COR-L47 (cell line): ENCODE measurements at places on chromosomes 4 and X.

DNA sequence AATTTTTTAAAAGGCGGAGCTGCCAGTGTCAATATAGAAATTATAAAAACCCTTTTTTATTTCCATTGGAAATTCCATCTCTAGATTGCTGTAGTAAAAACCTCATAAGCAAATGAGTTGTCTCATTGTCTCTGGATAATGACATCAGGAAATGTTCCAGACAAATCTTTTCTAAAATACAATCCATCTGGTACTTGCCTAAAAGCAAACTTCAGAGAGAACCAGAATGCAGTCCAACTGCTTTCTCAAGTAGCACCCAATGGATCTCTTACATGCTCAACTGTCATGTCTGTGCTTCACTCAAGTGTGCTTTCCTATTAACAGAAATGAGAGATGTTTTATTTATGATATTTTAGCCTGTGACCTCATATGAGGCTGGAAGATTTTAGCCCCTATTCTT, 399.6 kb upstream of the NDST3 start:
- DNase-seq, result no peak

DNA sequence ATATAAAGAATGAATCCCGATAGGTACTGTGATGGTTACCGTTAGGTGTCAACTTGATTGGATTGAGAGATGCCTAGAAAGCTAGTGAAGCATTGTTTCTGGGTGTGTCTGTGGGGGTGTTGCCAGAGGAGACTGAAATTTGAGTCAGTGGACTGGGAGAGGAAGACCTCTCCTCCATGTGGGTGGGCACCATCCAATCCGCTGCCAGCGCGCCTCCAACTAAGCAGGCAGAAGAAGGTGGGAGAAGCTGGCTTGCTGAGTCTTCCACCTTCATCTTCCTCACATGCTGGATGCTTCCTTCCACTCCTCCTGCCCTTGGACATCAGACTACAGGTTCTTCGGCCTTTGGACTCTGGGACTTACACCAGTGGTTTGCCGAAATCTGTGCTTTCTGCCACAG, 40.1 kb downstream of the WFS1 start:
- no peak for DNase-seq

- no peak for DNase-seq
Observed at GRCh38 chrX:22634751-22635150, 362.0 kb downstream of the CBLL2 start.

DNA sequence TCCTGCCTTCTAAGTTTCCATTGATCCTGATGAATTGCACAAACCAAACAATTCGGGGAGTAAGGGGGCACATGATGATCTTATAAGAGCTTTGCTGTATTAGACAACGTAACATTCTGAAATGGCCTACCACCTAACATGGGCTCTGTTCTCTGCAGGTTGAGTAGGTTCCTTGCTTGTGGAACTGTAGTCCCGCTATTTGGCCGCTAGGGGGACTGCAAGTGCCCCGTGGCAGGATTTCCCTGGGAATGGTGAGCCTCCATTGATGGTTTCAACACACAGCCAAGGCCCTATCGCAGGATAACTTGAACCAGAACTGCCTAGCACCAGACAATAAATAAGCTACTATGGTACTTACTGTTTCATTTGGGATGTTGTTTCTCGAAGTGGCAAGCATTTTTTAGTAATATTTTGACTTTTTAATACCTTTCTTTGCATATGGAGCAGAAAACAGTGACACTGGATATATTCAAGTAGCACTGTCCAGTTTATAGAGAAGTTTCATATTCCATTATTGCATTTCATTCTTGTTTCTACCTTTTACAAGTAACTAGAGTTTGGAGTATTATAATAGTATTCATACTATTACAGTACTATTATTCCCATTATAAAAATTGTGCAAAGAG, 11.9 kb downstream of the AR start:
- no peak for DNase-seq

- DNase-seq, result no peak
Observed at GRCh38 chr4:143185253-143186107, 763 bp downstream of the USP38 start.

GRCh38 chr4:183306811-183307210, 13.3 kb downstream of the CLDN22 start:
- no peak for DNase-seq

DNA sequence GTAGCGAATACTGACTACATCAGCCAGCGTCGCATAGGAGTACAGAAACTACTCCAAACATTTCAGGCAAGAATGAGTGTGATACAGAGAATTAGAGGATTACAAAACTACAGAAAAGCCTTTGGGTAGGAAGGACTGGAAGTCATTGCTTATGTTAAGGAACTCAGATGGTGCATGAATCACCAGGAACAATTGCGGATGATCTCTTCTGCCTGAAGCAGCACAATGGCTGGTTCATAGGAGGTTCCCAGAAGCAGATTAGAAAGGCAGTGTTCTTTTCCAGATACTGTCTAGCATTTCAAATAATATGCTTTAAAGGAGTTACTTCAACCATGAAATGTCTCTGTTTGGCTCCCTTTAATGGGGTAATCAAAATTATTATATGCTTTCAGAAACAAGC, 42.5 kb upstream of the MAP9 start:
- no peak for DNase-seq

DNA sequence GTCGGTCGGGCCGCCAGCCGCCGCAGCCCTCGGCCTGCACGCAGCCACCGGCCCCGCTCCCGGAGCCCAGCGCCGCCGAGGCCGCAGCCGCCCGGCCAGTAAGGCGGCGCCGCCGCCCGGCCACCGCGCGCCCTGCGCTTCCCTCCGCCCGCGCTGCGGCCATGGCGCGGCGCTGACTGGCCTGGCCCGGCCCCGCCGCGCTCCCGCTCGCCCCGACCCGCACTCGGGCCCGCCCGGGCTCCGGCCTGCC, 213 bp downstream of the NFKB1 start:
- DNase-seq, result no peak

DNA sequence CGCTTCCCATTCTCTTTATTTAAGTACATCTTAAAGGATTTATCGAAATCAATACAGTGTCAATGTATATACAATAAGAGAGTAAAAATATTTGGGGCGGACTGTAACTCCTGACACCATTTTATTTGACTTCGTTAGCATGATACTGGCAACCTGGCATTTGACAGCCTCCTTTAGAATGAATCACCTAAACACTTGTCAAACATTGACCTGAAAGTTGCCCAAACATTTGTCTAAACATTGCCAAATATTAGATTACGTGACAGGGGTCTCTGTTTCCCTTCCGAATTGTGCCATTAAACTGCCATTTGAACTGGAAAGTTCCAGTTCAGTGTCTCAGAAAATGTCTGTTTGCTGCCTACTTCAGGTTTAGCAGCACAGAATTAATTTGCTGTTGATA, 20.8 kb upstream of the FAM9A start:
- DNase-seq, result no peak

GRCh38 chr4:118281611-118282442, 71.0 kb downstream of the PRSS12 start:
- DNase-seq, result no peak

DNA sequence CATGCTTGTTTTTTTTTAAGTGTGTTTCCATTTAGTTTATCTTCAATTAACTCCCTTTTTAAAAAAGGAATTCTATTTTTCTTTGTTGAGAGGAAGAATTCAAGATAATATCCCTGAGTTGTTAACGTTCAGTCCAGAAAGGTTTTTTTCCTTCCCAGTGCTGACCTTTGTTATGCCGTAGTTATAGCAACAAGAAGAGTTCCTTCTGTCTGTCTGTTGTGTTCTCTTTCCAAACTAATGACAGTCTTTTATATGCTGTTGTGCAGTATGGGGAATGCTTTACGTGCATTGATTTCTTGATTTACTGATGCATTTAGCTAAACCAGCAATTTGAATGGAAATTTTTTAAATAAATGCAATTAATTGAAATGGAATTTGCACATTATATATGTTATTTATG, 6.6 kb upstream of the CXXC4 start:
- no peak for DNase-seq

GRCh38 chrX:31266203-31267076, 194.6 kb upstream of the FTHL17 start:
- DNase-seq, result peak; percentile 32

DNA sequence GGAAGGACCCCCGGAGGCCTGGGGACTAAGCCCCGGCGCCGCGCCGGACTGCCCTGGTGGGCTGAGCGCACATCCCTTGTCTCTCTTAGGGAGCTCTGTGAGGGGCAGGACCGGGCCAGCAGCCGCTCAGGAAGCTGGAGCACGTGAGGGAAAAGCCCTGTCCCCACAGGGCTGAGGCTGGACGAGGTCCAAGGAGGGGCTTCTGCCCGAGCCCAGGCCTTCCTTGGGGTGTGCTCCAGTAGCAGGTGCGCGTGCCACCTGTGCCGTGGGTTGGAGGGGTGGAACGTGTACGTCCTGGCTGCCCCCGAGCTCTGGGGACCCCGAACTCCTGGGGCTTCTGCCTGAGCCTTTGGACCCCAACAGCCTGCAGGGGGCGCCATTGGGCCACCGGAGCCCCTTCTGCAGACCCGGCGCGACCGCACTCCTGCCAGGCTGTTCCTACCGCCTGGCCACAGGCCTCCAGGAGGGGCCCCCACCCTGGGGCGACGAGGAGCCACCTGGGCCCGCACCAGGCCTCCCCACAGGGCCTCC, 27.2 kb downstream of the TACC3 start:
- DNase-seq, result peak; percentile 74

DNA sequence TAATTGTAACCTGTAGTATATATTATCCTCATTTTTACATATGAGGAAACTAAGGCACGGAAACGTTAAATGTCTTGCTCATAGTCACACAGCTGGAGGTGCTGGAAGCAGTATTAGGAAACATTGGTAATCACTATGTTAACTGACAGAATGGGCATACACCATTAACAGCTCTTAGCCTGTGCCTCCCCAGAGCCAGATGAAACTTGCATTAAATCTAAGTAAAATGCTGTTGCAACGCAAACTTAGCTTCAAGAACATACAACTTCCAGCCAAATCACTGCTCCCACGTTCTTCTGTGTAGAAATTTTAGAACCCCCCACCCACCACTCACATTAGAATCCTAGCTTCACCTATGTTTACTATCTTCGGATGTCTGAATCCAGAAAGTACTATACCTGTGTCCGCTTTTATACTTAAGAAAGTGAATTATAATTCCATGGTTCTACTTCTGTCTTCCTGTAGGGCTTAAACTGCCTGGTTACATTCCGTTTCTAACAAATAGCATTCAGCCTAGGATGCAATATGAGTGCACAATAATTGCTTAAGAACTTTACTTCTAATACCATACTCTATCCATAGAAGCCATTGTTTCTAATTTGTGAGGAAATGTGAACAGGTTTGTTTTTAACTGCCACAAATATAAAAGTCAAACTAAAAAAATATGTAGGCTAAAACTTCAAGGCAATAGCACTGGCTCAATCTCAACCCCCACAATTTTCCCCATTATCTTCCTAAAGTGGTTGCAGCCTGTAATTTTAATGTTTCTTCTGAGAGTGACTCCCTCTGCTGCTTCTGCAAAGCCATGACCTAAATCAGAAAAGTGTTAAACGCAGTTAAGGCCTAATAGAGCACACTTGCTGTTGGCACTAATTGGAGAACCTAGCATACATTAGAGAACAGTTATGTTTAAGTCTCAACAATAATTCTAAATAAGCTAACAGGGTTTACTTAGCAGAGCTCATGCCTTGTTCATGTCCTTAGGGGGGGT, 4.4 kb downstream of the UNC5C start:
- DNase-seq, result no peak

GRCh38 chr4:140637836-140638235, 69.1 kb upstream of the UCP1 start:
- DNase-seq, result peak; percentile 43

DNA sequence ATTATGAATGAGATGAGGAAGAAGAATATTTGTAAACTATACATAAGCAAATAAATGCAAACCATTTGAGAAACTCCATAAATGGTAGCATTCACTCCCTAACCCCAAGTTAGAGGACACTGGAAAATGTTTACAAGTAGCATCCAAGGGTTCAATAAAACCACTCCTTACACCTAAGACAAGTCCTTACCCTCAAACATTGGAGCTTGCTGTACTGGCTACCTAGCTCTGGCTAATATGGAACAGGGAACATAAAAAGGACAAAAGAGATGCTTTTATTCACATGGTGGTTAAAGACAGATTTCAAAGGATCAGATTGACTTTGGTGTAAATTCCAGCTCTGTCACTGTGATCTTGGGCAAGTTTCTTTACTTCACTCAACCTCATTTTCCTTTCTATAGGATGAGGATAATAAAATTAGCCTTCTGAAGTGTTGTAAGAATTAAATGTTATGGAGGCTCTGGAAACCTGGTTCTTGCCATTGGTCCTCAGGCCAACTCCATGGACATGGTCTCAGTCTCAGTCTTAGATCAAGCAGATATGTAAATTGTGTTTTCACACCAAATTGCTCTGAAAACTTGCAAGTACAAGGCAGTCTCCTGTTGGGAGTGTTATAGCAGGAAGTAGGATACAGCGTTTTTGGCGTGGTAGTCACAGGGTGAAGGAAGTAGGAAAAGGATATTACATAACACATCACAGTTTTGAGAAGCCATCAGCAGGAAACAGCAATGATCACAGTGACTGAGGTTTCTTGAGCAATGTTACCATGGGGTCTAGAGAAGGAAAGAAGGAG, 3.3 kb downstream of the CXCL1 start:
- DNase-seq, result no peak

DNA sequence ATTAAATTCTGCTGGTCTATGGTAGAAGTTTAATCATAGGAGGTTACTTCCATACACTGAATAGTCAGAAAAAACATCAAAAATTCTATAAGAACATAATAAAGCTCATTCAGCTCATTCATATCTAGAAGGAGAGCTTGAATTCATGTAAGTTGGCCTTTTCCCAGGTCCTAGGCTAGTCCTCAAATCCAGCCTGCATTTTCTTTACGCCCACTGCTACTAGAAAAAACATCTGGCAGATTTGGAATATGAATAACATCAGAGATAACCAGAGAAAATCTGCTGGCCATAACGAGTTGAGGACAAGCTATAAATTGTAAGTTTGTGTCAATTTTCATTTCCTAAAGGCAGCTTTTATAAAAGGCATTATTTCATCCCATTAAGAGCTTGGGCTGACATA, 95.5 kb downstream of the MXRA5 start:
- DNase-seq, result no peak

- no peak for DNase-seq
Observed at GRCh38 chrX:69024931-69025330, 140.3 kb downstream of the PJA1 start.

DNA sequence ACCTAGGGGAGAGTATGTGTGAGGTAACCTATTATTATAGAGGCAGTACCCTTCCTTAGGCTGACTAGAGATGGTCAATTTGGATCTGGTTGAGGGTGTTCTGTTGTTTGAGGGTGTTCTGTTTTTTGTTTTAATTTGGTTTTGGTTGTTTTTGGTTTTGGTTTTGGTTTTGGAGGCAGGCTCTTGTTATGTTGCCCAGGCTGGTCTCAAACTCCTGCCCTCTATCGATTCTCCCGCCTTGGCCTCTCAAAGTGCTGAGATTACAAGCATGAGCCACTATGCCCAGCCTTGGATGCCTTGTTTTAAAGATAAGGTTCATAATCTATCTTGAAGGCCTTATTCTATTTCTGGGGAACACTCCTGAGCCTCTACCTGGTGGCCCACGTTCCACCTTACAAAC, 912 bp downstream of the CXorf65 start:
- DNase-seq, result no peak

DNA sequence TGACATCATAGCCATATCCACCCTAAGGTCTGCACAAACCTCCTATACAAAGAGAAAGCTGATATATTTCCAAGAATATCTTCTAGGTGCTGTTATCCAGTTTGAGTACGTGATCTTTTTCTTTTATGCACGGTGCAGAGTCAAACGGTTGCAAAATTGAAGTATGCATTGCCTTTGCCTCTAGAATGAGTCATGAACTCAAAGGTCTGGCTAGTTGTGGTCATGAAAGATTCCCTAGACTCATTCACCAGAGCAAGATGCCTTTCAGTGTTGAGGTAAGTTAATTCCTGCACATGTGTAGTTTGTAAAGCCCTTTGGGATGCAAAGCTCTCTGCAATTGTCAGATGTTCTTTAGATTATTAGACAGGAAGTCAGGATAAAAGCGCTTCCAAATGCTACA, 704.4 kb downstream of the PCDH19 start:
- DNase-seq, result no peak
